ENCODE measurements at places on chromosomes 16 and 17.

DNA sequence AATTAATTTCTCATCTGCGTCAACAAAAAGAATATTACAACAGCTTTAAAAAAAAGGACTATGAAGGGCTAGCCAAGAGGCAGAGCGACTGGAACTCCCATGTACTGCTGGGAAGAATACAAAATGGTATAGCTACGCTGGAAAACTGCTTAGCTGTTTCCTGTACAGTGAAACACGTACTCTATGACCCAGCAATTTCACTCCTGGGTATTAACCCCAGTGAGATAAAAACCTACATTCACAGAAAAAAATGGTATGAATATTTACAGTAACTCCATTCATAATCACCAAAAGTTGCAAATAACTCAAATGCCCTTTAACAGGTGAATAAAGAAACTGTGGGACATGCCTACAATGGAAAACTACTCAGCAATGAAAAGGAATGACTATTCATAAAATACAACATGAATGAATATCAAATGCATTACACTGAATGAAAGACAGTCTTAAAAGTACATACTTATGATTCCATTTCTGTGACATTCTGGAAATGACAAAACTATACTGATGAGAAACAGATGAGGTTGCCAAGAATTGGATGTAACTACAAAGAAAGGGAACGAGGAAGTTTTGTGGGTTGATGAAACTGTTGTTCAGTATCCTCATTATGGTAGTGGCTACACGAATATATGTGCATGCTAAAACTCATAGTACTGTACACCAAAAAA lies 27.6 kb downstream of the CMTM4 start:
- DNase-seq = no peak

GRCh38 chr17:54408731-54409130 lies 491.9 kb upstream of the TOM1L1 start:
- DNase-seq = no peak

DNA sequence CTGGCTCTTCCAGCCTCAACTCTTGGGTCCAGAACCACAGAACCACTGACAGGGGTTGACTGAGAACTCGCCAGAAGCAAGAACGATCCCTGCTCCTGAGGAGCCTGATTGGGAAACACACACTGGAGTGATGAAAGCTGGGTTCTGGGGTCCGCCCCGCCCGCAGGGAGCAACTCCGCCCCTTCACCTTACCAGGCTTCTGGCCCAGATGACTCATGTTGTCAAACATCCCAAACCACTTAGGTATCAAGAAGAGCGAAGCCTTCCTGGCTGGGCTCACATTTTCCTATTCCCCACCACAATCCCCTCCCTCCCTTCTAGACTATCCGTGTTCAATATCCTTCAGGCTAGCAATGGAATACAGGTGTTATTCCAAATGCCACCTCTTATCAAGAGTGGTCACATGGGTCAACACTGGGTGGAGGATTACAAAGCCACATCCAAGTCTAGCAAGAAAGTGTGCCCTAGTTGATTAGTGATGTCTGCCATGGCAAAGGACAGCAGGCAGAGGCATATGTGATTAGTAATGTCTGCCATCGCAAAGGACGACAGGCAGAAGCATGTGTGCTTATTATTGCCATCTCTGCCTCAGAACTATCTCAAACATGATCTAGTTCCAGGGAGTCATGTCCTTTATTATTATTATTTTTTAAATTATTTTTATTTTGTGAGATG lies 70.5 kb downstream of the TIMM22 start:
- DNase-seq = no peak

DNA sequence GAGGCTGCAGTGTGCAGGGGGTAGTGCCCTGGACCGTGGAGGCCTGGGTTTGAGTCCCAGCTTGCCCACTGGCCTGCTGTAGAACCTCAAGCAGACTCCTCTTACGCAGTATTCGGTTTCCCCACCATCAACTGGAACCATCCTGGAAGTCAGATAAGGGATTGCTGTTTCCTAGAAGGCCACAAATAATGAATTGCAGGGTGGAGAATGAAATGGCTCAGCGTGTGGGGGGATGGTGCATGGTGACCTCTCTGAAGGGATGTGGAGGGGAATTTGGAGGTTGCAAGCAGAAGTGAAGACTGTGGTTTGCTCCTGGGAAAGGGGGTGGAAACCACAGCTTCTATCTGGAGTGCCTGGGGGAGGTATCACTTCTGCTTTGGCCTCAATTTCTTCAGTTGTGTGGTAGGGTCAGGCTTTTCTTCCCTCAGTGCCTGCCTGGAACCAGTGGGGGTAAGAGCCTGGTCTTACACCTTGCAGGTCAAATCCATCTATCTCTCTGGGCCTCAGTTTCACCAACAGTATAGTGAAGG lies 1.7 kb downstream of the ADGRG5 start:
- no peak for DNase-seq

DNA sequence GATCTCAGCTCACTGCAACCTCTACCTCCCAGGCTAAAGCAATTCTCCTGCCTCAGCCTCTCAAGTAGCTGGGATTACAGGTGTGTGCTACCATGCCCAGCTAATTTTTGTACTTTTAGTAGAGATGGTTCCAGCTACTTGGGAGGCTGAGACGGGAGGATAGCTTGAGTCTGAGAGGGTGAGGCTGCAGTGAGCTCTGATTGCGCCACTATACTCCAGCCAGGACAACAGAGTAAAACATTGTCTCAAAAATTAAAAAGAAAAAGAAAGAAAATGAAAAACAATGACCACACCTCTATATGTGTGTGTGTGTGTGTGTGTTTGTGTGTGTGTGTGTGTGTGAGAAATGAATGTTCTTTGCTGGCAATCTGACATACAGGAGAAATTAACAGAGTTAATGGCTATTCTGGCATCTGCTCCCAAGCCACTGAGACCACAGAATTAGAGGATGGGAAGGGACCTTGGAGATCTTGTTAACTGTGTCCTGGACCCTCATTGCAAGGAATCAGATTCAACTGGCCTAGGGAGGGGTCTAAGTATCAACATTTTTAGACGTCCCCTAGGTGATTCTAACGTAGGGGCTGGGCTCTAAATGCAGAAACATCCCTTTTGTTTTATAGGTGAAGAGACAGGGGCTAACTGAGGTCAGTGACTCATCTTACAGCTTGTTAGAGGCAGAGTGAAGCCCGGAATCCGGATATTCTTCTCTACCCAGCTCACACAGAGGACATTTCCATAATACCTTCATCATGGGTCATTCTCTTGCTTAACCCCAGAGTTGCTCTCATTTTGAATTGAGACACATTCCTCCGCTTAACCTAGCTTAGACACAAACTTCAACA lies 16.4 kb upstream of the MARCHF10 start:
- no peak for DNase-seq

- no peak for DNase-seq
Measured at GRCh38 chr16:11302977-11303376, 21.8 kb upstream of the PRM1 start.

DNA sequence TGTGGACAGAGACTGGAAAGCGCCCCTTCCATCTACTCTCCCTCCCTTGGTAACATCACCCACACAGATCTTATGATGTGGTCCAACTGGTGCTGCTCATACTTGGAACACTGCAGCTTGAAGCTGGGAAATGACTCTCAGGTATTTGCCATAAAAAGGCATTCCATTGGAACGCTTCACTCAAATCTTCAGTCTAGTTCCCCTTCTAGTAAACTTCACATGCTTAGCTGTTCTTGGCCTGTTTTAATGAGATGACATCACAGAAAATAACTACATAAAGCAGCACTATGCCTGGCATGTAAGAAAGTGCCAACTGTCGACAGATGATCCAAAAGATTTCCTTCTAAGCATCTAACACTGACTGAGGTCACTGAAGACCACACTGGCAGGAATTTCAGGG lies 9.3 kb downstream of the ZNF263 start:
- no peak for DNase-seq

DNA sequence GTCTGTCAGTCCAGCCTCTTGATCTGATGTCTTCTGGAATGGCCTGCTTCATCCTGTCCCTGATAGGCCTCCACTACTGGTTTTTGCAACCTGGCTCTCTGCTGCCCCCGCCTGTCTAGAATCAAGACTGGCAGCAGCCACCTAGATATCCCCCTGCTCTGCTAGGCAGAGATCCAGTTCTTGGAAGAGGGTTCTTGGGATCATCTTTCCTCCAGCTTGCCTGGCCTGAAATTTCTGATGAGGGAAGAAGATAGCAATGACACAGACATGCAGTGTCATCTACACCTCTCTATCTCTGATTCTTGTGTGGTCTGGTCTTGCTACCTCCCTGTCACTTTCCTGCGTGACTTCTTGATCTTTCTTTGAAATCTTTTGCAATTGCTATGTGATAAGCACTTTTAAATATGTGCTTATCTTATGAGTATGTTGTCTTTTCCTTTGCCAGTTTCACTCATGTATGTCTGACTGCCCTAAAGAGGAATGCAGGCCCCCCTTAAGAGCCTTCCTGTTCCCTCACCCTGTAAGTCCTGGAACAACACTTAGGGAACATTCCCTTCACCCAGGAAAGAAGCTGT lies 20.3 kb upstream of the NFATC3 start:
- peak; percentile 59 for DNase-seq

- DNase-seq = no peak
Measured at GRCh38 chr16:25079637-25080378, 31.7 kb upstream of the LCMT1 start.

DNA sequence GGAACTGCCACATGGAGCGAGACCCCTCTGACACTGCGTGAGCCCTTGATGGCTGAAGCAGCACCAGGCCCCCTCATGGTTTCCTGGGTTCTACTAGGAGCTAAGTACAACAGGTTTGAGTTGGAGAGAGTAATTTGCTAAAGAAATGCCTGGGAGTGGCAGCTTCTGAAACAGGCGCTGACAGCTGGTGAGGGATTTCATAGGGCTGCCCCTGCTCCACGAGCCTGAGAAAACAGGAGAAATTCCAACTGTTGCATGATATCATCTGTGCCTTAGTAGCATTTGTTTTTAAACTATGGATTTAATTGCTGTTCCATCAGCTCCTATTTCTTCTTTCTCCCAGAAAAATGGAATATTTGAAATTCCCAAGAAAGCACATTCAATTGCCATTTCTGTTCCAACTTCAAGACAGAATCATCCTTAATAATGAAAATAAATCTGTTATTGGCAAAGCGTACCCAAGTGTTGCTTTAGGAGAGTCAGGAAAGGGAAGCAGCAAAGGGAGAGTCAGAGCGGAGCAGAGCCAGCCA lies 78.8 kb upstream of the ANKFN1 start:
- DNase-seq = no peak

DNA sequence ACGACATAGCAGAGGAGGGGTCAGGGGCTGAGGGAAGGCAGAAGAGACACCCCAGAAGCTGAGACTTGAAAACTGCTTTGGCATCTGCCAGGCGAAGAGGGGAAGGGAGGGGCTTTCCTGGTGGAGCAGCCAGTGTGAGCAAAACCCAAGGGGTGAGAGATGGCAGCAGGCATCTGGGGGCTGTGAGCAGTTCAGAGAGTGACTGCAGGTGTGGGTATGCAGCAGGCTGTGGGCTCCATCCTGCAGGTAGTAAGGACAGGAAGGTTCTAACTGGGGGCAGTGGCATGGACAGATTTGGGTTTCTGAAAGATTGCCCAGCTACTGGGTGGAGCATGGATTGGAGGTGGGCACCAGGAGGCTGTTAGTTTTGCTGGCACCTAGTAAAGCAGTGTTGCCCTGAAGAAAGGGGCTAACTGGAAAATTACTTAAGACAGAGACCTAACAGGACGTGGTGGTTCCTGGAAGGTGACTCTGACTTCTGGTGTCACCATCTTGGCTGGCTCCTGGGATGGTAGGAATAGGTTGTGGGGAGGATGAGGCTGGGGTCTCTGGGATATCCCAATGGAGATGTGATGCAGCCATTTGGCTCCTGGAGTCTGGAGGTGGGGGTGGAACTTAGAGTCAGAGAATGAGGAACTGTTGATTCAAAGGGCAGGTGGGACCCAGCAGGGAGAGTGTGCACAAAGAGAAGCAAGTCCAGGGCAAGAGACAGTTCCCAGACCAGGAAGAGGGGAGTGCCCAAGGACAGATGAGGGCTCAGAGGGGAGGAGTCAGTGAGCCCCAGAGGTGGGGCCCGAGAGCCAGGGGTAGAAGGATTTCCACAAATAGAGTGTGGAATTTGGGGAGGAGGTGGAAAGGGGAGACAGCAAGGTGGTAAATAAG lies 11.2 kb downstream of the BCL7C start:
- no peak for DNase-seq
